Mesenteric fat pad (tissue), 1 donor: ENCODE measurements at places on chromosomes 7 and 10. TPM values are rescaled to one million over a fixed set of nuclear protein-coding genes. Genes with fewer than 3 reads are reported as not detected.

Gene NRAP
- total RNA-seq, result 0.06 TPM

Gene GIMAP1
- total RNA-seq, result 4.4 TPM

Gene GCK
- 0.48 TPM for total RNA-seq

Gene LRRC18
- not detected for total RNA-seq

Gene ADRB1
- total RNA-seq, result 14.1 TPM

Gene POM121
- 60.6 TPM for total RNA-seq

Gene KNDC1
- 0.13 TPM for total RNA-seq

Gene AZGP1
- 76.2 TPM for total RNA-seq

Gene ZSCAN21
- total RNA-seq, result 10.2 TPM

Gene MARVELD1
- 28.7 TPM for total RNA-seq

Gene CADPS2
- 9.7 TPM for total RNA-seq

Gene SMC3
- total RNA-seq, result 26.8 TPM

DNA sequence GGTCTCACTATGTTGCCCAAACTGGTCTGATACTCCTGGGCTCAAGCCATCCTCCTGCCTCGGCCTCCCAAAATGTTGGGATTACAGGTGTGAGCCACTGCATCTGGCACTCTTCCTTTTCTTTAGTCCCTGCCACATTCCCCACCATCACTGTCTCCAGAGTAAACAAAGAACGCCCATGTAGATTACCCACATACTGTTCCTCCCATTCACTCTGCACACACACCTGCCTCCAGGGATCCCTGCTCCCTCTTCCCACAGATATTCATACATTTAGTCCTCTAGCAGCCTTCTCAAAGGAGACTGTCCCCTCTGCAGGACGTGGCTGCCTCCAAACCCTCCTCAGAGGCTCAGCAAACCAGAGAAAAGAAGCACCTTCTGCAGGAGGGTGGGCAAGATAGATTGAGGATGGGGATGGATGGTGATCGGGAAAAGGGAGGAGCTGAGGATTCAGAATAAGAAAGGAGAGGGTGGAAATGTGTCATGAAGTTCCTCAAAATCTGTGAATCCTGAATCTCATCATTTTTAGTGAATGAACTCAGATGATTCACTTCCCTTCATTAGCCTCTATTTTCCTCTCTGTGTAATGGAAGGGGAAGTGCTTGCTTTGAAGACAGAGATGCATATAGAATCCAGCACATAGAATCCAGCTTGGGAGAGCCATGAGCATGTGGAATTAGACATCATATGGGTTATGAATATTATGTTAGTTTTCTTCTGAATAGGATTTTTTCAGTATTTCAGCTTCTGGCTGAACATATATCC is 5.5 kb upstream of the PLAU start:
- no peak for DNase-seq

GRCh38 chr10:30456266-30456665 is 22.3 kb downstream of the MAP3K8 start:
- DNase-seq, result no peak

- no peak for DNase-seq
Measured at GRCh38 chr7:40380111-40380510, 245.3 kb downstream of the SUGCT start.

DNA sequence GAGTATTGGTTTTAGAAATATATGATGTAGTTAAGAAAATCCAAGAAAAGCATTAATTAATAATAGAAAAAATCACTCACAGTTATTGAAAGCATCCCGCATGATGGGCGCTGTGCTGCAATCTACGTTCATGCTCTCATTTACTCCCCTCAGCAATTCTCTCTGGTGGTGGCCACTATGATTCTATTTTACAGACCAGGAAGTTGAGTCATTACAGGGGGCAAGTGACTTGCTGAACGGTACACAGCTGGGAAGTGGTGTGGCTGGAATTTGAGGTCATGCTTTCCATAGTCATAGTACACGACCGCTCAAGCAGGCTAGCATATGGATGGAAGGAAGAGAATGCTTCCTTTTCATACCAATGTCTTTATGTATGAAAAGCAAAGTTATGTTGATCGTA is 117.4 kb downstream of the TES start:
- no peak for DNase-seq

- no peak for DNase-seq
Measured at GRCh38 chr7:103388469-103389140, 41.2 kb downstream of the PSMC2 start.

DNA sequence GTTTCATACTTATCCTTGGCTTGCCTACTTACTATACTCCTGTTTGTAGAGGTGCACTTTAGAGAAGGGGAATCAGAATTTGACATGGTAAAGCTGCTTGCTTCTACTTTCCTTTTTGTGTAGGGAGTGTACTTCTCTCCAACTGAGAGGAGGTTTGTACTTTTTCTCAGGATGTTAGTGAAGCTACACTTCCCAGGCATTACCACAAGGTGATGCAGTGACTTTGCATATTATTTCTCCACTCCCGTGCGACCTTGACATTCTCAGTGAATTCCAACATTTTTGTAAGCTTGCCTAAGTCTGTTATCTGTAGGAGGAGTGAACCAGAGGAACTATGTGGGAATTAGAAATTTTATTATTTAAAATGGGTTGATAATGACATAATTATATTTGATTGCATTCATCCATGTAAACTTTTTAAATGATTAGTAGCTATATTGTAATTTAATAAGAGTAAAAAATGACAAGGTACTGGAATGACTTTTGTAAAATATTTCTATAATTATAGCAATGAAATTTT is 5.2 kb downstream of the TAX1BP1 start:
- no peak for DNase-seq

- DNase-seq, result no peak
Measured at GRCh38 chr7:85176197-85176596, 10.7 kb downstream of the SEMA3D start.

- DNase-seq, result no peak
Measured at GRCh38 chr7:25495342-25496250, 267.3 kb upstream of the NPVF start.

GRCh38 chr10:3068968-3069737 is 1.8 kb downstream of the PFKP start:
- no peak for DNase-seq

DNA sequence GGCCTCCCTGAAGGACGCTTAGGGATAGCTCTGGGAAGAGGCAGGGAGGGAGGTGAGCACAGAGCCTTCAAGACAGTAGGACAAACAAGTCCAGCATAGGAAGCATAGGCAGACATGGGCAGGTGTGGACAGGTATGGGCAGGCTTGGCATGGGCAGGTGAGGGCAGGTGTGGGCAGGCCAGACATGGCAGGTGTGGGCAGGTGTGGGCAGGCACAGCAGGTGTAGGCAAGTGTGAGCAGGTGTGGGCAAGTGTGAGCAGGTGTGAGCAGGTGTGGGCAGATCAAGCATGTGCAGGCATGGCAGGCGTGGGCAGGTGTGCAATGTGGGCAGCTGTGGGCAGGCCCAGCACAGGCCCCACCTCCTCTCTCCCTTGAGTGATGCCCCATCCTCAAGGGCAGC is 148.8 kb upstream of the ZMIZ1 start:
- no peak for DNase-seq

GRCh38 chr10:33025039-33025438 is 67.0 kb upstream of the ITGB1 start:
- DNase-seq, result no peak

DNA sequence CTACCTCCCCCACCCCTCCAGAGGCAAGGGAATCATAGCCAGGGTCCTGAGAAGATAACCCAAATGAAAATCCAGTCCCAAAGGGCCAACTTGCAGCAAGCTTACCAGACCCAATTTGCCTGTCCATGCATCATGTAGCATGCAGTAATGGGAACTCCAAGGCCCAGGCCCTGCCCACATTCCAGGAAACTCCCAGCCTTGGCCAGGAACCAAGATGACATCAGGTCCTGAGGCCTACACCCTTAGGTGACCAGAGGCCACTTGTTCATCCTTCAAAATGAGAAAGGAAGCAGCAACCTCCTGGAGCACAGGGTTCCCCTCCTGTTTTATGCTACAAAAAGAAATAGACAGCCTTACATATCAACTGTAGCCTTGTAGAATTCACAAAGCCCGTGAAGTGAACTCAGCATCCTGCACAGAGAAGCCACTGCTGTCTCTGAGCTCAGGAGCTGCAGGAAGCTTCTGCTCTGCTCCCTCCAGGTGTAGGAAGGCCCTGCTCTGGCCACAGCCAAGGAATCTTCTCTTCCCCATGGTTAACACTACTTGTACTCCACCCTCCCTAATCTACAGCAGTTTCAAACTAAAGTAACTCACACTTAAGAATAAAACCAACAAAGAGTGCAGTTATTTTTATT is 30.3 kb upstream of the GRB10 start:
- no peak for DNase-seq

GRCh38 chr7:31065840-31066239 is 13.7 kb downstream of the ADCYAP1R1 start:
- no peak for DNase-seq

- no peak for DNase-seq
Measured at GRCh38 chr10:73973427-73973826, 24.5 kb upstream of the VCL start.

DNA sequence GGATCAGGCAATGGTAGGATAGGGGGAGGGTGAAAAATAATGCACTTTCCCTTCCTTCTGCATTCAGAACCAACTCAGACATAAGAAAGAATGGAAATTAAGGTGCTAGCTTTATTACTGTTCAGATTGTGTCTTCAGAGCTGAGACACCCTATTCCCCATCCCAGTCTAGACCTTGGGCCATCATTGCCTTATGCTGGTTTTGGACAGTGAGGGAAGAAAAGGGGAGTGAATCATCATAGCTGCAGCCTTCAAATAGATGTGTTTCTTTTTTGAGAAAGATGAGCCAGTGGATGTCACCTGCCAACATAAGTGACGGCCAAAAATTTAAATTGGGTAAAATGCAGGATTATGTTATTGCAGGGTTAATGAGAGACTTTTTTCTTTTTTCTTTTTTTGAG is 27.0 kb upstream of the TOMM7 start:
- no peak for DNase-seq

DNA sequence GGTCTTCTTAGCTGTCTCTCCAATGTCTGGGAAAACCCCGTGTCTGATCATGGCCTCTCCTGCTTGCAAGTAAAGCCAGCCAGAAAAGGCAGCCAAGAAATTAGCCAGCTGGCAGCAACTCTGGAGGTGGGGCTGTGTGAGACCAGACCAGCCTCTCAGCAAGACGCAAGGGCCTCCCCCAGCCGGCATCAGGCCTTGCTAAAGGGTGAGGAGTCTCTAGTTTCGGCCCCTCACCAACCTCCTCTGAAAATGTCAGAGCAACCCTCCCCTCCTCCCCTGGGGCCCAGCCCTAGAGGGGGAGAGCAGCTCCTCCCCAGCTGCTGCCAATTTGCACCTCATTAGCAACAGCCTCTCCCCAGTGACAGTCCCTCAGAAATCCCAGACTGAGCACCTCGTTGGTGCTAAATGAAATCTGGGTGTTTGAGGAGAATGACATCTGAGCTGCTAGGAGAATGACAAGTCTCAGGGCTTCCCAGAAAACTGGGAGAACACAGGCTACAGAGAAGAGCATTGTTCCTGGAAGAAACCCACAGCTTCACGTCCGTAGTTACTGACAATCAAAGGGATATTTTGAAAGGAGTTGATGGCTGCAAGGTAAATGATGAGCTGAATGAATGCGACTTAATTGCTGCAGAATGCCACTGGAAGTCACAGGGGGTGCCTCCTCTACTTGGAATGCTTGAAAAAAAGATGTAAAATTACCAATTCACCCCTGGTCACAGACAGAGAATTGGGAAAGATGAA is 25.9 kb downstream of the DGKI start:
- DNase-seq, result no peak

DNA sequence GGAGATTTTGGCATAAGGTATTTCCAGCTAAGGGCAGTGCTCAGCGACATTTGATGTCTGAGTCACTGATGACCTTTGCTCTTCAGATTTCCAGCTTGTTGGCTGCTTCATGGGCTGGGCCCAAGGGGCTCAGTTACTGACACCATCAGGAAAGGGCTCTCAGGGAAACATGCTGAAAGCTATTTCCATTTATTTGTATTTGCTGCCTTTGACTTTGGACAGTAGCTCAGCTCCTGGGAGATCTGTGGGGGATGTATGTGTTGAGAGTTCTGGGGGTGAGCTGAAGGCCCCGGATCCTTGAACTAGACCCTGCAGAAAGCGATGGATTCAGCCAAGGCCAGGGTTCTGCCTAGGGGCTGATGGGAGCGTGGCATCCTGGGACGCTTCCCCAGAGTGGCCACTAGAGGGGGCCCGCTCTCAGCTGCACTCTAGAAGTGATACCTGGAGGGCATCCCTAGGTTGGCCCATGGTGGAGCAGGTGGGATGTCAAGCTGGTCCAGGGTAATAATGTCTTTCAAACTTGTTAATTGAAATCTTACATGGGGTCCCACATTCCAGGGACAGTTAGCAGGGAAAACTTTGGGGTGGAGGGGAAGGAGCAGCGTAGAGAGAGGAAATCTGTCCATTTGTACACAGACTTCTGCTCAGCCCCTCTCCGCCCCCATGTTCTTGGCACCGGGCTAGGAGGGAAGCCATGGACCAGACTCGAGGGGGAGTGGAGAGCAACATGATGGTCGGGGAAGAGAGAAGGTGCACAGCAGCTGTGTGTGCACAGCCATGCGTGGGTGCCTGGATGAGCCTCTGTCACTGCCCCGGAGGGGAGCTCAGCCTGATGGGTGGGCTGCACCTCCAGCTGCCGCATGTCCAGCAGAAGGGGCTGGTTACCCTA is 3.0 kb upstream of the BTBD16 start:
- peak; percentile 87 for DNase-seq

DNA sequence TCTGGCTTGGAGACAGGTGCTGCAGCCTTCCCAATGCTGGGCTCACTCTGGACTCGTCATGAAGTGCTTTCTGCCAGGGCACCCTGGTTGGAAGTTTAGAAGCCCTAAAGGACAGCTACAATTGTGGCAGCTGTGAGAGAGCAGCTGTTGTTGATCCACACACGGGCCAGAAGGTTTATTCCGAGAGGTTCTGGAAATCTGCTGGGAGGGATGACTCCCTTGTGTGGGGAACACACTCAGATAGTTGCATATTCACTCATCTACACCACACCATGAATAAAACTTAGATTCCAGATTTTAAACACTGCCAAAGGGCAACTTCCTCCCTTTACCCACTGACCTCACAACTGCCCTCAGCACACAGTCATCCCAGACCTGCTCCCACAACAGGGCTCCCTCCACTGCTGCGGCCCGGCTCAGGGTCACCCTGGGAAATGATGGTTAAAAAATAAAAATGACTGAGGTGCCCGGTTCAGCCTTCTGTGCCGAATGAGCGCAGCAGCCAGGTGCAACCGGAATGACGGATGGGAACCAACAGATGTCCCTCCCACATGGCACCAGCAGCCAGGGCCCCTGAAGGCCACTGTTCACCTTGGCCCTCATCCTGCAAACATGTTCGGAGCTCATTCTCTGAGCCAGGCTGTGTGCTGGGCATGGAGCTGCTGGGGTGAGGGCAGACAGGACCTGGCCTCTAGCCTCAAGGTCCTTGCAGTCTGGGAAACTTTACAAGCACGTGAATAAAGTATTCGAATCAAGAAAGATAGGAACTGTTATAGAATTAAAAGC is 40.2 kb downstream of the ASB13 start:
- no peak for DNase-seq

GRCh38 chr10:13844651-13845050 is 257.9 kb downstream of the PRPF18 start:
- DNase-seq, result peak; percentile 18

GRCh38 chr7:151780631-151781030 is 96.3 kb downstream of the PRKAG2 start:
- no peak for DNase-seq
